T-helper 22 cell (primary cell): ENCODE measurements at places on chromosomes 5 and 9.

- DNase-seq = no peak
These were observed 1.8 kb downstream of the HSPB3 start for GRCh38 chr5:54457094-54457862.

GRCh38 chr9:113622600-113623400 lies 159.3 kb downstream of the RGS3 start:
- DNase-seq = no peak

DNA sequence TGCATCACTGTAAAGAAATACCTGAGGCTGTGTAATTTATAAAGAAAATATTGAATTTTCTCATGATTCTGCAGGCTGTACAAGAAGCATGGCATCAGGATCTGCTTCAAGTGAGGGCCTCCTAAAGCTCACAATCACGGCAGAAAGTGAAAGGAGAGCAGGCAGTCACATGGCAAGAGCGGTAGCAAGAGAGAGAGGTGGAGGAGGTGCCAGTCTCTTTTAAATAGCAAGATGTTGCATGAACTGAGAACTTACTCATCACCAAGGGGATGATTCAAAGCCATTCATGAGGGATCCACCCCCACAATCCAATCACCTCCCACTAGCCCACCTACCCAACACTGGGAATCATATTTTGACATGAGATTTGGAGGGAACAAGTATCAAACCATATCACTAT lies 184.5 kb upstream of the PAPPA start:
- DNase-seq = no peak

GRCh38 chr5:180920710-180921109 lies 21.8 kb downstream of the BTNL8 start:
- DNase-seq = no peak

- DNase-seq = no peak
These were observed 186.5 kb downstream of the ARHGEF28 start for GRCh38 chr5:73812457-73812856.

GRCh38 chr5:759111-759751 lies 25.3 kb downstream of the ZDHHC11B start:
- DNase-seq = peak; percentile 85

DNA sequence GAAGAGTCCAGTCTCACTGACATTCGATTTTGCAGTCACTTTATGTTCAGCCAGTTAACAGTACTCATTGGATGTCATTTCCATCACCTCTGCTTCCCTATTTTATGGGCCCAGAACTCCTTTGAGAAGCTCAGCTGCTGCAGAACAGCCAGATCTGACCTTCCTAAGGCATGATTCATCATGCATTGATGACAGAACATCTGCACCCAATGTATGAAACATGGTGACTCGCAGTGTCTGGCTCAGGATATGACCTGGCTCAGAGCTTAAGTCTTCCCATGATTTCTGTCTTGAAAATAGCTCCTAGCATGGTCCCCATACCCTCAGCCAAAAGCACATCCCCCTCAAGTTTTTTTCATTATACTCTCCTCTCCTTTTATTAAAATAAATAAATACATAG lies 92.6 kb upstream of the TRIM32 start:
- DNase-seq = no peak

- DNase-seq = no peak
These were observed 41.2 kb upstream of the RAPGEF1 start for GRCh38 chr9:131781069-131781468.

DNA sequence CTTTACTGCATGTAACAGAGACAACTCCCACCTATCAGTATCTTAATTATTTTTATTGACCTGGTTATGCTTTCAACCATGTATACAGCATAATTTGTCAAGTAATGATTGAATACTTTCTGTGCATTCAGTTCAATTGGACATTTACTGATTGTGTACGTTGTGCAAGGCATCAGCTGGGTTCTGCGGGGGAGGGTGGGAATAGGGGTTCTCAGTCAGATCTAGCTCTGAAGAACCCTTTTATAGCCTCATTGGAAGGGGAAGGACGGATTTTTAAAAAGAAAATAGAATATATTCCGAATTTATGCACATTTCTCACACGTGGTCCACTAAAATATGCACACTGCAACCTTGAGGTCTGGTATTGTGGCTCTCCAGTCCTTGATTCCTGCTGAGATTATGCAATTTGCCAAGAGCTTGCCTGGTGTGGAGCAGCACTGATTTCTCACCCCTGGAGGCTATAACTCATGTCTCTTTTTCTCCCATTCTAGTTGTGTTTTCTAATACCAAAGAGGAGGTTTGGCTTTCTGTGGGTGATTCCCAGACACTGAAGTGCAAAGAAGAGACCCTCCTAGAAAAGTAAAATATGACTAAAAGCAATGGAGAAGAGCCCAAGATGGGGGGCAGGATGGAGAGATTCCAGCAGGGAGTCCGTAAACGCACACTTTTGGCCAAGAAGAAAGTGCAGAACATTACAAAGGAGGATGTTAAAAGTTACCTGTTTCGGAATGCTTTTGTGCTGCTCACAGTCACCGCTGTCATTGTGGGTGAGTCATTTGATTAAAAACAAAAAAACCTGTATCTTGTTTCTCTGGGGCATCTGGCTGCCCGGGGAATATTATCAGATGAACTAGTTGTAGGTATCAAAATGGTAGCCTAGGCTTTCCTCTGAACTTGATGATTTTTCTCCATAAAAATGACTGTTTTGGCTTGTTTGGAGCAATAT lies 1.7 kb downstream of the SLC1A3 start:
- no peak for DNase-seq

DNA sequence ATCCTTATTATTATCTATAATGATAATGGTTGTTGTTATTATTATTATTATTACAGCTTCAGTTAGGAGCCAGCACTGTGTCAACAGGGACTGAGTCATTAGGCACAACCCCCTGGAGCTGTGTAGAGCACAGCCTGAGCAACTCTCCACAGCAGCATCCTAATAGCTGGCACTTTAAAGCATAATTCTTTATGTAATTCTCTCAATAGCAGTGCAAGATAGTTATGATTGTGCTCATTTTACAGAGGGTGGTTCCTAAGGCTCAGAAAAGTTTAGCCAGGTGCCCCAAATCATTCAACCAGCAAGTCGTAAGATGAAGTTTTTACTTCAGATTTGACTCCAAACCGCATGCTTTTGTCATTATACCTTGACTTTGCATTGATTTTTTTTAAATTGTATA lies 390.3 kb downstream of the ANXA1 start:
- DNase-seq = no peak

DNA sequence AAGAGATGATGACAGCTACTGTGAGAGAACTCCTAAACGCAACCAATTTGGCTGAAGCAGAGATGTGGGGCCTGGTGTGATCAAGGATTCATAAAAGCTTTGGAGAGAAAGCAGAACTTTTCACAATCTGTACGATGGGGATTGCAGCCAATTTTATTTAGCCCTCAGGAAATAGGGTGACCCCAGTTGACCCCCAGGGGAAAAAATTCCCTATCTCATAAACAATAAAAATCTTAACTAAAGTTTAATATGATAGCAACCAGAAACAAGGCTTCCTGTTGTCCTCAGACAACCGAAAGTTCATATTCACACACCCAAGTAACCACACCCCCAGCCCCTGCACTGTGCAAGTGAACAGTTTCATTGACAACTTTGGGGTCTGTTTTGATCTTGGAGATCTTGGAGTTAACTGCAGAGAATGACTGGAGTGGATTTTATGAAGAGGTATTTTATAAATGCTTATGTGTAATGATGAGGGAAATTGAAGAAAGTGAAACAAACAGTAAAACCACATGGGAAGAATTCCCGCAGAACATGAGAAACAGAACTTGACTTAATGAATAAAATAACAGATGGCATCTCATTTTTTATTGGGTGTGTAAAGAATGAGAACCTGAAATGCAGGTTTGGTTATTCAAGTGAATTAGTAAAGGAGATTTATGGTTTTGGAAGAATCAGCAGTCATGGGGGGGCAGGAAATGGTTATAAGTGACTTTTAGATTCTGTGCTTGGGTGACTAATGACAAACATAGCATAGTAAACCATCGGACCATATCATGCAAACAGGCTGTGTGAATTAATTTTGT lies 94.5 kb downstream of the PDE4D start:
- no peak for DNase-seq

GRCh38 chr5:104178829-104179456 lies 616.4 kb upstream of the NUDT12 start:
- no peak for DNase-seq

DNA sequence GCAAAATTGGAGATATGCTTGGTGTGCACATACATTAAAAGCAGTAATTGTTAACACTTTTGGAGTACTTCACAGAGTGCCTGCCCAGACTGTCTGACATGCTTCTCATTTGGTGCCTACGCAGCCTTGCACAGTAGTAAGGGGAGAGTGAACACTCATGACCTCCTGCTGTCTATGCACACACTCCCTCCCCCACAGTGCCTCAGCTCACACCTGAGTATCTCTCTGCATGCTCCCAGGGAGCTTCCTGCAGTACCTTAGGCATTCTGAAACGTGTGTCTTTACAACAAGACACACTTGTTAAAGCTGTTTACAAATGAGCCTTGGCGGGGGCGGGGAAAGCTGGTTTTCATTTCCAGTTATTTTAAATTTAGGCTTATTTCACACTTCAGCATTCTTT lies 18.0 kb downstream of the MAP3K1 start:
- DNase-seq = no peak

DNA sequence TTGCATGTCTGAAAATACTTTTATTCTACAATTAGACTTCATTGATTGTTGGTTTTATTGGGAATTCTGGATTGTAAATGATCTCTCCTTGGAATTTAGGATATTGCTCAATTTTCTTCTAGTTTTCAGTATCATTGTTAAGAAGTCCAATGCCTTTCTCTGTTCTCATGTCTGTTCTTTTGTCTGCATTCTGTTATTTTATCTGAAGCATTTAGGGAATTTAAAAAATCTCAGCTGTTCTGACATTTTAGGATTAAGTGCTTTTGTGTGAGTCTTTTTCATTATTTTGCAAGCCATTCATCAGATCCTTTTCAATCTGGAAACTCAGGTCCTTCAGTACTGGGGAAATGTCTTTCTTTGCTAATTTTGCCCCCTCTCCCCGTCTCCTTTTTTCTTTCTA lies 4.4 kb upstream of the FER start:
- DNase-seq = no peak

DNA sequence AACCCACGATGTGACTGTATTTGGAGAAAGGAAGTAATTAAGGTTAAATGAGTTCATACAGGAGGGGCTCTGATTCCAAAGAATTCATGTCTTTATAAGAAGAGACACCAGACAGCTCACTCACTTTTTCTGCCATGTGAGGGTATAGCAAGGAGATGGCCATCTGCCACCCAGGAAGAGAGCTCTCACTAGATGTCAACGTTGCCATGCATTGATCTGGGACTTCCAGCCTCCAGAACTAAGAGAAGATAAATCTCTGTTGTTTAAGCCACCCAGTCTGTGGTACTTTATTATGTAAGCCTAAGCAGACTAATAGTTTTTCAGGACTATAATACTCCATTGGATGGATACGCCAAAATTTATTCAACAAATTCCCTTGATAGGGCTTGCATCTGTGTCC lies 89.8 kb upstream of the RAD23B start:
- no peak for DNase-seq

DNA sequence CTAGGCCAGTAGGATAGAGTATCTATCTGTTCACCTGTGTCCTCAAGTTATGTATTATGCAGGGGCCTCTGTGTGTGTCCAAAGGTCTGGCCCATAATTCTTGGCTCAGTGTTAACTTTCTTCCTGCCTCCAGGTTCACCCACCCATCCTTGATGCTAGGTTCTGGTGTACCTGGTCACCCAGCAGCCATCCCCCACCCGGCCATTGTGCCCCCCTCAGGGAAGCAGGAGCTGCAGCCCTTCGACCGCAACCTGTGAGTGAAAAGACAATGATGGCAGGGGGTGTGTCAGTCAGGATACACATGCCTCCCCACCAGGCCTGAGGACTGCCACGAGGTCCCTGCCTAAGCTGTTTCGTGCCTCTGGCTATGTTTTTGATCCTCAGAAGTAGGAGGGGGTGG lies 27.6 kb downstream of the TCF7 start:
- DNase-seq = no peak

DNA sequence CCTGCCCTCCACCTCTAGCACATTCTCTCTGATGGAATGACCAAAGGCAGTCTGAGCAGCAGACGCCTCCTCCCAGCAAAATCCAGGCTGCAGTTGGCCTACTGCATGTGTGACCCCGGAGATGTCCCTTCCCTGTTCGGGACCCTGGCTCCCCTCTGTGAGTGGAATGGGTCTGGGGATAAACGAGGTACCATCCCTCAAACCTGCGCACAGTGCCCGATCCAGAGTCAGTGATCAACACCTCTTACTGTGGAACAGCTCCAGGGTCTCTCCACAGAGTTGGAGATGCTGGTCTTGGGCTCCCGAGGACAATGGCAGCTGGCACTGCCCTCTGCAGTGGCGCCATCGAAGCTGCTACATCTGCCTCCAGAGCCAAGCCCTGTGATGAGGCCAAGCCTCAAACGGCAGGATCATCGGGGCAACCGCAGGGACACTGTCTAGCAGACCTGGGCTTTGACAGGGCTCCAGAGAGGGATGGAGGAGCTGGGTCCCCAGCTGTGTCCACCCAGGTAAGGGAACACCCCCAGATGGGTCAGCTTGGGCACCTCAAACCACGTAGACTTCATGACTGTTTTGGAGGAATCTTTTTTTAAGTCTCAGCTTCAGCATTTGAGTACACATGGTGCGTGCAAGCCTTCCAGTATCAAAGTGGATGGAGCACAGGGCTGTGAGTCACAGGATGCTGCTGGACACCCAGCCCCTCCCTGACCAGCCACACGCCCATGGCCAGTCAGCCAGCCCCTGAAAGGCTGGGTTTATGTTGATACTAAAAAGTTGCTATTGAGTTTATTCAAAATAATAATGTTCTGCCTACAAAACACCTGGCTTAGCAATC lies 13.0 kb downstream of the MED10 start:
- no peak for DNase-seq

DNA sequence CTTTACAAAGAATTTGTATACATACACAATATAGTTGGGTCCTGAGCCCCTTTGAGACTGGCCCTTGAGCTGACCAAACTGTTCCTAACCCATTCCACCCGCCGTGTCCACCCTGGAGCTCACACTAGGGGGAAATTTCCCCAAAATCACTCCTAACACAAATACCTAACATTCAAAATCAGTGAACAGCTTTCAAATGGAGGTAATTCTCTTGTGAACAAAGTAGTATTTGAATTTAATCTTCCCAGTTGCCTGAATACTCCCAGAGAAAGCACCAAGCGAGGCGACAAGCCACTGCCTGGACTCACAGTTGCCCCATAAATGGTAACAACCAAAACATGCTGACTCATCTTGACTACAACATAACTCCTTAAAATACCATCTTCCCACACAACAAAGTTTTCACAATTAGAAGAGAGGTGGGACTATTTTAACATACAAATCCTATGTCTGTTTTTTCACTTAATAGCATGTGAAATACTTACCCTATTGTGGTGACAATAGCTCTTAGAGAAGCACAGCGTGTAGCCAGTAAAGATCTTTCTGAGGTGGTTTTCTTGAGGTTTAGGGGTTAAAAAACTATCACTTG lies 31.7 kb upstream of the SCAMP1 start:
- DNase-seq = no peak

DNA sequence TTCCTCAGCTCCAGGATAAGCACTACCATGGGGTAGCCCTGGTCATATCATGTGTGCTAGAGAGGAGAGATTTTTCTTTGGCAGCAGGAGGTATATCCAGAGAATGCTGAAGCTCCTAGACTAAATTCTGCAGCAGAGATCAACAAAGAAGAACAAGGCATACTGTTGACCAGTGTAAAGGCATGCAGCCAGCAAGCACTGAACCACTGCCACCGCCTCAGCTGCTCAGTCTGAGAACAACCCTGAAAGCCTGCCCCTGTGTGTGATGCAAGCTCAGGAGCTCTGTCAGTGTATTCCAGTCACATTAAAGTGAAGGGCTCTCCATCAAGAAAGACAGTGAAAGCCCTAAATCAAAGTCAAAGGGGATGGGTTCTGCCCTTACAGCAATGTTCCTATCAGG lies 439.5 kb upstream of the CD180 start:
- no peak for DNase-seq

GRCh38 chr9:124121725-124122124 lies 110.2 kb downstream of the LHX2 start:
- no peak for DNase-seq
